Gastroesophageal sphincter (tissue), 4 donors: ENCODE measurements at places on chromosomes 2 and 18.

DNA sequence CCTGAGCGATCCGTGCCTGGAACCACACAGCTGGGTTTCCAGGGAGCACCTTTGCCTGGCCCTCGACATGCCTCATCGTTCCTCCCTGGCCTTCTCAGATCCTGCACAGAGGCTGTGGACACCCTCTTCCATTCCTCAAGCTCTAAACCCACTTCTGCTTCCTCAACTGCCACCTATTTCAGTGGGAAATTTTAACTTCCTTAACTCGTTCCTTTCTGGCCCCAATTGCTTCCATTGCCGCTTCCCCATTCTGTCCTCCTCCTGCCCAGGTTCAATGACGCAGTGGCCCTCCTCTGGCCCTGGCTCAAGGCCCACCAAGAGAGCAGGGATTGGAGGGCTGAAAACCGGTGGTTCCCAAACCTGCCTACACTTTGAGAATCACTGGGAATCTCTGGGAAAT is 4.8 kb upstream of the B3GNT7 start:
- ATAC-seq: no peak

GRCh38 chr2:216133397-216133796 is 24.2 kb downstream of the XRCC5 start:
- no peak for ATAC-seq

GRCh38 chr2:221495731-221496130 is 76.4 kb downstream of the EPHA4 start:
- no peak for ATAC-seq

GRCh38 chr2:27461118-27461517 is 18.9 kb downstream of the KRTCAP3 start:
- no peak for ATAC-seq

GRCh38 chr2:168246483-168247340 is 683 bp downstream of the STK39 start:
- ATAC-seq: peak; percentile 59

DNA sequence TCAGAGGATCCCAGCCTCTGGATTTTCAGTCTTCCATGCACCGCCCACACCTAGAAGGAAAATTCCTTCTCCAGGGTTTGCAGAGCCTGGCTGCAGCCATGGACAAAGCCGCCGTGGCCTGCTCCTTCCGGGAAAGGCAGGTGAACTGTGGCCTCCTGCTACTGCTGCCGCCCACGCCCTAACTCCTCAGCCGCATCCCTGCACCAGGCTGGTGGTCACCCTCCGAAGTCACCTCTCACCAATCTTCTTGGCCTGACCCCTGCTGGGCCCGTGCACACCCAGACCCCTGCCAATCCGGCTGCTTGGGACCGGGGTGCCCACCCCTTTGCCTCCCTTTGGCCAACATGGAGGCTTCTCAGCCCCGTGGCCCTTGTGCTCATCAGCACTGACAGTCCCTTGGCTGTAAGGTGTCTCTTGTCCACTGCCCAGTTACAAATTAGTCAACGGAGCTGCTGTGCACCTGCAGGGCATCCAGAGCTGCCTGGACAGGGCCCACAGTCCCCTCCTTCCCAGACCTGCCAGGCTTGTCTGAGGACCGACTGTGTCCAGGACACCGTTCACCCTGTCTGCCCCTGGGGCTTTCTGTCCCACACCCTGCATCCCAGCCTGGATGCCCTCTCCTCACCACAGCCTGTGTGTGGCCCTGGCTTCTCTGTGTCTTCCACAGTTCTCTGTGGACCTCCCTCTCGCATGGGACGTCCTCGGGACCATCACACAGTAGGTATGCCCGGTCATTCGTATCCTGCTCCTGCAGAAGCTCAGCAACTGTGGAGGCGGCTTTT is 130.1 kb upstream of the TPO start:
- no peak for ATAC-seq

DNA sequence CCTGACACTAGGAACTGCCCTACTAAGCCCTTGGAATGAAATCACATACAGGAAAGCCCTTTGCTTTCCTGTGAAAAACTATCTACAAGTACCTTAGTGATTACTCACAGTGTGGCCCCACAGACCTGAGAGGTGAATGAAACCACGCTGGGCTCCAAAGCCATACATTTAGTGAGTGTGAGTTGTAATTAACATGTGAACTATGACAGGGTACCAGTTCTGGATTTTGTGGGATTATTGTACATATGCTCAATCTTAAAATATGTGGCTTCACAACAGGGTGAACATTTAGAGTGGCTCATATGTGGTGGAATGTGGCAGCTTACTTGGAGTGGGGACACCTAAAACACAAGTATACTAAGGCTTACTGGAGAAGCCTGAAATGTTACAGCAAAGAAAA is 12.3 kb downstream of the KCTD1 start:
- ATAC-seq: no peak

GRCh38 chr2:229910832-229911412 is 10.9 kb downstream of the TRIP12 start:
- ATAC-seq: no peak

- no peak for ATAC-seq
Measured at GRCh38 chr2:230153390-230153976, 66.3 kb downstream of the SP110 start.

- no peak for ATAC-seq
Measured at GRCh38 chr18:56285387-56286065, 352.9 kb downstream of the TXNL1 start.

- ATAC-seq: no peak
Measured at GRCh38 chr18:50989711-50990110, 21.9 kb downstream of the ELAC1 start.

DNA sequence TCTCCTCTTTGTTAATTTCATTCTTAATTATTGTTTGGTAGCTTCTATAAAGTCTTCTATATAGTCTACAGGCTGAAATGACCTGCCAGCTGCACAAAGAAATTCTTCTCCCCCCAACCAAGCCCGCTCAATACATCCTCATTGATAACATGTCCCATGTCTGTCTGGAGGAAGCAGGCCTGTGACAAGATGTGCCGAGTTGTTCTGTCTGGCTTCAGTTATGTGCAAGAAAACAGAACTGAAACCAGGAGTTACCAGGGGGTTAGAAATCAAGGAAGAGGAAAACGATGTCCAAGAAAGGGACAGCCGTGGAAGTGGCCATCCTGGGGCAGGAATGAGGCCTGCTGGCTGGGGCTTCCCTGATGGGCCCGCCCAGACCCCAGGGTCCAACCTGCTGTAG is 57.6 kb downstream of the MTCL1 start:
- no peak for ATAC-seq

GRCh38 chr2:114108824-114109416 is 219.0 kb downstream of the ACTR3 start:
- no peak for ATAC-seq

DNA sequence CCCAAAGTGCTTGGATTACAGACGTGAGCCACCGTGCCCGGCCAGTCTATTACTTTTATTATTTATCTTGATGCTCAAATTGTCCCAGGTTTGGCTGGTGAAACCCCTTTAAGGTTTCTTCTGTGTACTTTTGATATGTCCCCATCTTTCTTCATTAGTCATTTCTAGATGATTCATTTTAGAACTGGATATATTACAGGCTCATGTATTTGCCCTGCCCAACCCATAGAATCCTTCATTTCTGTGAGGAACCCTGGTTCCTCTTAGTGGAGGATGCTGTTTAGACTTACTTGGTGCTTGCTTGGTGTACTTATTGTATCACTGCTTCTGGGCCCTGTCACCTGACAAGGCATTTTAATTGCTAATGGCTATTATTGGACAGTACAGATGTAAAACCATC is 40.1 kb downstream of the KCMF1 start:
- ATAC-seq: no peak

- ATAC-seq: no peak
Measured at GRCh38 chr2:206311026-206311425, 36.6 kb downstream of the ZDBF2 start.
